ENCODE measurements at places on chromosomes 2 and 18.
A peak's percentile ranks its signal among the peaks of the same experiment; 100 is the strongest.

DNA sequence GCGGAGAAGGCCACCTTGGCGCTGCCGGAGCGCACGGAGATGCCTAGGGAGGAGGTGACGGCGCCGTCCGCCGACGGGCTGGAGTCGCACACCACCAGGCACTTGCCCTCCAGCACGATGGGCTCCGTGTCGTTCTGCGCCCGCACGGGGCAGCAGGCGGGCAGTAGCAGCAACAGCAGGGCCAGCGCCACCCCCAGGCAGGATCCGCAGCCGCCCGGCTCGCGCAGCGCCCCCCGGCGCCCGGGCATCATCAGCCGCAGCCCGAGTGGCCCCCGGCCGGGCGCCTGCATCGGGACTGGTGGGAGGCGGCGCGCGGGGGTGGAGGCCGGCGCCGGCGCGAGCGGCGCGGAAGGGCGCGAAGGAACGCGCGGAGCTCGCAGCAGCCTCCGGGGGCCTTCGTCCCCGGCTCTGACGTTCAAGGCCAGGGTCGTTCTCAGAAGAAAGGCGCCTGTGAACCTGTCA is 2.2 kb downstream of the CBLN2 start:
- DNase-seq, result no peak

GRCh38 chr2:14420851-14421250 is 211.7 kb upstream of the LRATD1 start:
- no peak for DNase-seq

DNA sequence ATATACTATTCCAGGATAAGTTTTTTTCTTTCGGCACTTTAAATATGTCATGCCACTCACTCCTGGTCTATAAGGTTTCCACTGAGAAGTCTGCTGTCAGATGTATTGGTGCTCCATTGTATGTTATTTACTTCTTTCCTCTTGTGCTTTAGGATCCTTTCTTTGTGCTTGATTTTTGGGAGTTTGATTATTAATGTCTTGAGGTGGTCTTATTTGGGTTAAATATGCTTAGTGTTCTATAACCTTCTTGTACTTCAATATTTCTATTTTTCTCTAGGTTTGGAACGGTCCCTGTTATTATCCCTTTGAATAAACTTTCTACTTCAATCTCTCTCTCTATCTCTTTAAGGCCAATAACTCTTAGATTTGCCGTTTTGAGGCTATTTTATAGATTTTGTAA is 28.3 kb downstream of the STPG4 start:
- no peak for DNase-seq

DNA sequence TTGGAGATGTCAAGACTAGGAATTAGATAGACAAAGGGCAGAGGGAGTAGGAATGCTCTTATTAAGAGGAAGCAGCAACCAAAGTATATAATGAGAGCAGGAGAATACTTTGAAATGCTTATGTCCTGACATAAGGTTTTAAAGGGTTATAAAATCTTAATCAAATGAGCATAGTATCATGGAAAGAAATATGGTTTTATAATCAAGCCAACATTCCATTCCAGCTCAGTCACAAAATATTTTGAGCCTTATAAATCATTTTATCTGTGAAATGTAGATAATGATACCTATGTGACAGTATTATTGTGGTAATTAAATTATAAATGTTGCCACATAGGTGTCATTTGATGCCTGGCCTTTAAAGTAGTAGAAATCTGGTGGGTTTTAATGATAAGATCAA is 17.6 kb downstream of the VSNL1 start:
- no peak for DNase-seq

GRCh38 chr2:172213116-172213860 is 110.6 kb upstream of the DLX2 start:
- DNase-seq, result no peak

DNA sequence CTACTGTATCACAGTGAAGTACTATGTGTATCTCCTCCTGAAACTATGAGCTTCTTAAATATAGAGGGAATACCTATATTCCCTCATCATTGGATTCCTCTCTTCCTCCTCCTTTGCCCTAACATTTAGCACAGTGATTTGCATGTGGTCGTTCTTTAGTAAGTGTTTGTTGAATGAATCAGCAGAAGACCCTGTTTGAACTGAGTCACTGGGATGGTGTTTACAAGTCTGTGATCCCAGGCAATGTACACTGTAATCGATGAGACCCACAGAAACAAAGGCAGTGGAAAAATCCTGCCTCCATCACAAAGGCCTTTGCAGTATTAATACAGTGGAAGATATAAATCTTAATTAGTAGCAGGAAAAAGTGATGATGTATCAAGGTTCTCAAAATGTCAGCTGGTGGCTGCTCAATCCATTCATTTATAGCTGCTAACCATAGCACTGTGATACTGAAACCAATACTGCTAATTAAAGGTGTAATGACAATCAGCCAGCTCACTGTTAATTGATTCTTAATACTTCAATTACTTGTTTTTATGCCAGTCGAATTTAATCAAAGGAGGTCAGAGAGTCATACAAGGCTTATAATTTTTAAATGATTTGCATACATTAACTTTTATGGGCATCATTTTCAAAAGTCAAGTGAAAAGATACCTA is 20.8 kb upstream of the MYO3B start:
- no peak for DNase-seq

GRCh38 chr2:237315170-237315828 is 98.7 kb downstream of the COL6A3 start:
- DNase-seq, result peak; percentile 92

GRCh38 chr2:164717000-164717803 is 95.9 kb upstream of the GRB14 start:
- peak; percentile 30 for DNase-seq

- DNase-seq, result no peak
Measured at GRCh38 chr2:234491897-234492296, 5.0 kb downstream of the ARL4C start.

- DNase-seq, result no peak
Measured at GRCh38 chr18:28079883-28080282, 97.0 kb downstream of the CDH2 start.

- peak; percentile 70 for DNase-seq
Measured at GRCh38 chr2:70123051-70123828, 36.0 kb downstream of the PCBP1 start.

DNA sequence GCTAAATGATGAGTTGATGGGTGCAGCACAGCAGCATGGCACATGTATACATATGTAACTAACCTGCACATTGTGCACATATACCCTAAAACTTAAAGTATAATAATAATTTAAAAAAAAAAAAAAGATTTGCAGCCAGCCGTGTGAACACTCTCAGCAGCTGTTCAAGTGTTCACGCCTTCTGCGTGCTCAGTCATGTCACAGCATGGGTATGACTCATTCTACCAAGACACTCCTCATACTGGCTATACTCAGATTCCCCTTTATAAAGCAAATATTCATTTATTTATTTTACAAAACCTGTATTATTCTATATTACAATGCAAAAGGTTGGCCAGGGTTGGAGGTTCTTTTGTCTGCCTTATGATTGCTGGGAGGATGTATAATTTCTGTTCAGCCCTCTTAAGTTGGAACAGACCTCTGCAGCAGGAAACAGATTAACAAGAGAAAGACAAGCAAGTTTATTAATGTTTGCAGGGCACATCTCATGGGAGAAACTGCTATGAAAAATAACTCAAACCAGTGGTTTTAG is 1230.6 kb upstream of the CHAC2 start:
- peak; percentile 7 for DNase-seq

GRCh38 chr18:812376-813171 is 532 bp upstream of the YES1 start:
- DNase-seq, result peak; percentile 87

GRCh38 chr2:232929303-232930058 is 59.4 kb downstream of the SNORC start:
- DNase-seq, result no peak

GRCh38 chr2:212926940-212927339 is 224.5 kb downstream of the IKZF2 start:
- no peak for DNase-seq

- DNase-seq, result no peak
Measured at GRCh38 chr2:105362862-105363591, 25.7 kb downstream of the C2orf49 start.

GRCh38 chr2:223734346-223734745 is 103.0 kb downstream of the AP1S3 start:
- DNase-seq, result no peak

- no peak for DNase-seq
Measured at GRCh38 chr18:46856973-46857372, 60.3 kb downstream of the PIAS2 start.

GRCh38 chr2:4914036-4914435 is 778.1 kb upstream of the SOX11 start:
- DNase-seq, result no peak

DNA sequence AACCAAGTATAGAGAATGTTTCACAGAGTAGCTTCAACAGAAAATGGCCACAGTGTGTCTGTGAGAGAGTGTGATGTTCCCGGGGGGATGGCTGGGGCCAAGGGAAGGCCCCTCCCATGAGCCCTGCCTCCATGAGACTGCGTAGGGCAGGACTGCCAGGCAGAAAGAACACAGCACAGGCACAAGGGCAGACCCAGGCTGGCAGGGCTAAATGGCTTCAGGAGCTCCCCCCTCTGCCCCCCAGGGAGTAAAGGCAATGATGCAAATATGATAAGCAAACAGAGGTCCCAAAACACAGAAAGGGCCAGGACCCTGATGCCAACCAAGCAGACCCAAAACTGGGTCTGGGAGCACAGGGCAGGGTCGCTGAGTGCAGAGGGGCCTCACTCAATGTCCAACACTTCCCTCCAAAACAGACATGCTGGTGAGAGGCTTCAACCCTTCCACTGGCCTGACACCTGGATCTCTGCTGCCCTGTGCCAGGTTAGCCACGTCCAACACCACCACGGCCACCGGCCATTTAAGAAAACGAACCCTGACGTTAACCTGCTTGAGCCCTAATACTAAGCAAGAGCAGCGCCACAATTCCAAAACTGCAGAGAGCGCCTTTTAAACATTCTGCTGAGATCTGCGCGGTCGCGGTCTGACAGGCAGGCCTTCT is 90.3 kb downstream of the HDAC4 start:
- DNase-seq, result no peak

GRCh38 chr2:119005555-119005954 is 63.6 kb downstream of the MARCO start:
- DNase-seq, result no peak

GRCh38 chr2:223880796-223881195 is 43.4 kb upstream of the AP1S3 start:
- DNase-seq, result no peak

DNA sequence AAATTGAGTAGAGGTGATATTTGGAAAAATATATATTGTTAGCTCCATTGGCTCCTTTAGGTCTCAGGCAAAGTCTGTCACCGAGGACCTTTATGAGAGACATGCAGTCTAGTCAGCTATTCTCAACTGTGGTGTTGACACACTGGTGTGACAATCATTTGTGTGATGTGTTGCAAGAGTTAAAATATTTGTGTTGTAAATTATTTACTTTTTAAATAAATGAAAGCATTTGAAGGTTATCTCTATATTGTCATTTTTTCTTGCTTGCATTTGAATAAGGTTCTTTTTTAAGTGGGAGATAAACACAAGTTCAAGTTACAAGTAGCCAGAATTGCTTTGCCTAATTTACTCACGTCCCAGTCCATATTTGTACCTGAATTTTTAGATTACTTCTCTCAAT is 4.3 kb downstream of the REL start:
- DNase-seq, result no peak

DNA sequence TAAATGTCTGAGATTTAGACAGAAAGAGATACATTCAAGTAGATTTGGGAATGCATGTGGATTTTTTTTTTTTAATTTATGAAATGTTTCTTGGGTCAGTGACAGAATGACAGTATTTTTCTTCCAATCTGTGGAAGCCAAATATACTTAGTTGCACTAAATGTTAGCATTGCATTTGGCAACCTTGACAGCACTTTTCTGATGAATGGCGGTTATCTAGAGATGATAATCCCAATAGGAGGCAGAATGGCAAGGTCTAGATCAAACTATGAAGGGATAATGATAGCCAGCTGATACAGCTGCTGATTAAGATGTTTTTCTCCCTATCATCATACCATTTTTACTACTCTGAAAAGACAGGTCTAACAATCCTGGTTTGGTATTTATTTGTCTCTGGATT is 174.5 kb upstream of the STON1 start:
- DNase-seq, result no peak

GRCh38 chr18:25734336-25734735 is 356.1 kb downstream of the SS18 start:
- no peak for DNase-seq

GRCh38 chr18:71986351-71987050 is 557.6 kb downstream of the CBLN2 start:
- DNase-seq, result no peak
